RWPE2 (cell line): ENCODE measurements at places on chromosomes 12 and 14.

DNA sequence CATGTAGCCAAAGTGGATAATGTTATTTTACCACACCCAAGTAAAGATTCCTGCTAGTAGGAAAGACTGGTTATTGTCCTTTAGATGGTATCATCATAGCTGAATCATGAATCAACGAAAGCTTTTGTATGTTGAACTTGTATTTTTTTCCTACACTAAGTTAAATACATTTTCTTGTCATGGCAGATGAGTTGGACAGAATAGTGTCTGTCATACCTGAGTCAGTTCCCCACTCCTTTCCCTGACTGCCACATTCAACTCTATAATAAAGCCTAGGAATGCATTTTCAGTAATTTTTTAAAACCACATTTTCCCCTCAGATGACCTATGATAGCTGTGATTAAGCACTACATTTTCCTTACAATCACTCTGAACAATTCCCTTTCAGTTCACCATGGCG, 9.3 kb upstream of the PTHLH start:
- DNase-seq, result no peak

DNA sequence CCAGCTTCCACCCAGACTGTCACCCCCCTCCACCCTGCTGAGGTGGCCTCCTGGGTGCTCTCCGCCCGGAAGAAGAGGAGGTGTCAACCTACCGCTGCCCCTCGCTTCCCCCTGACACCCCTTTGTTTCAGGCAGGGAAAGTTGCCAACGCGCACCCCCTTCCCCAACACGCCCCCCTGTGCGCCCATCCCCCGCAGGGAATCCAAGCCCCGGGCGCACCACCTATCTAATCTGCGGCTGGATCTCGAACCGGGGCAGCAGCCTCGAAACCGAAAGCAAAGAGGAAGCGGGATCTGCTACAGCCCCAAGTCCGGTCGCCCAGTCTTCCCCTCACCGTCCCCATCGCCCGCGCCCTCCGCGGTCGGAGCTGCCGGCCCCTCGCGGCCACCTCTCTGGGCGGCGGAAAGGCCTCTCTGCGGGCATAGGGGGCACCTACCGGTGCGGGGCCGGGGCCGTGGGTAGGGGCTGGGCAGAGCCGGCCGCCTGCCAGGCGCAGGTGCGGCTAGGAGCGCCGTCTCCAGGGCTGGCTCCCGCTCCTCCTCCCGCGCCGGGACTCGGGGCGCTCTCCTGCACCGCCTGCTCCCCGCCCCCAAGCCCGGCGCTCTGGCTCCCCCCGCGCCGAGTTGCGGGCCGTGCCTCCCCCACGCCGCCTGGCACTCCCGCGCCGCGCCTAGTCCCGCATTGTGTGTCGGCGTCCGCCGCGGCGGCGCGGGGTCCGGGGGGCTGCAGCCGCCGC, 18.3 kb upstream of the PLEKHH1 start:
- DNase-seq, result no peak

- DNase-seq, result no peak
These were observed 7.9 kb upstream of the TMBIM6 start for GRCh38 chr12:49733219-49734017.

- no peak for DNase-seq
These were observed 350.1 kb downstream of the NELL2 start for GRCh38 chr12:44525806-44526654.
